AG08395 (cell line): ENCODE measurements at places on chromosomes 11 and 22.

- DNase-seq, result no peak
Observed at GRCh38 chr11:1392111-1392510, 2.4 kb downstream of the BRSK2 start.

DNA sequence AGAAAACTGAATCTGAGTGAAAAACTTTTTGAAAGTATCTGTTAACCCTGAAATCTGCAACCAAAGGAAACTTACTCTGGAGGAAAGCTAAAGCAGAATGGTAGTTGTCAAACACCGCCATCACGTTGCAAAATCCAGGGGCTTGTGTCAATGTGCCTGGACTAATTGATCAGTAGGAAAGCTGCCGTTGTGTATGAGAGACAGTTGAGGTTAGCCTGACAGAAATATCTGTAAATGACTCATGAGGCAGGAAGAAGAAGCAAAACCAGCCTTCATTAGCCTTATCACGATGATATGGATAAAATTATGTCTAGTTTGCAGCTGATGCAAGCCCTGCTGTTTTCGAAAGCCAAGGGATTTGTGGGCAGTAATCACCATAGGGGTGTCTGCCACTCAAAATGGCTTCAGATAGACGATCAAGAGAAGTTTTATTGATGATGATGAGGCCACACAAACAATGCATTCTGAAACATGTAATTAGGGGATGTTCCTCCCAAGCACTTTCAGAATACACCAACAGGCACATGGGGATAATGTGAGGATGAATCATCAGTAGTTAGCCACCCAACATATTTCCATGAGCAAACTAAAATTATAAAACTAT lies 8.9 kb downstream of the SCGB1A1 start:
- peak; percentile 61 for DNase-seq

DNA sequence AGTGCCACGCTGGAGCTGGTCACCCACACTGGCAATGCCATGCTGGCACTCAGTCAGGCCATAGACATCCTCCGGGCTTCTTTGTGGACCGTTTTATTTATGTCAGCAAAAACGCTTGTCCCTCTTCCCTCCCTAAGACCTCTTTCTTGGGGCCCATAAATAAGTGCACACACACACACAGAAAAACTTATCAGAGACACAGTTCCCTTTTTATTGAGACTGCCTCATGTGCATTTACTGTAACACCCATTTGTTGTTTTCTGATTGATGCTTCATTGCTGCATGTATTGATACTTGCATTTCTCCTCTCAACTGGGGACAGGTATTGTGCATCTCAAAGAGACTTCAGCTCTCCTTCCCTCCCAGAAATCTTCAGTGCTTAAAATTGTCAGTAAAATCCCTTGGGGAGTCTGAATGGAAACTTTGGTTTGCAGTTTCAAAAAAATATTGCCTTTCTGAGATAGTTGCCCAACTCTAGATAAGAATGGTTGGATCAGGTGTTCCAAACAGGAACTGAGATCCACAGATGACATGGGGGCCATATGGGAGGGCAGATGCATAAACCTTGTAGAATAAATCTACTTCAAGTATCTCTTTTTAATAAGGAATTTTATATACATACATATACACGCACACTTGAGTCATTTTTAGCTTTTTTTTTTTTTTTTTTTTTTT lies 50.9 kb downstream of the PPP2R1B start:
- no peak for DNase-seq

DNA sequence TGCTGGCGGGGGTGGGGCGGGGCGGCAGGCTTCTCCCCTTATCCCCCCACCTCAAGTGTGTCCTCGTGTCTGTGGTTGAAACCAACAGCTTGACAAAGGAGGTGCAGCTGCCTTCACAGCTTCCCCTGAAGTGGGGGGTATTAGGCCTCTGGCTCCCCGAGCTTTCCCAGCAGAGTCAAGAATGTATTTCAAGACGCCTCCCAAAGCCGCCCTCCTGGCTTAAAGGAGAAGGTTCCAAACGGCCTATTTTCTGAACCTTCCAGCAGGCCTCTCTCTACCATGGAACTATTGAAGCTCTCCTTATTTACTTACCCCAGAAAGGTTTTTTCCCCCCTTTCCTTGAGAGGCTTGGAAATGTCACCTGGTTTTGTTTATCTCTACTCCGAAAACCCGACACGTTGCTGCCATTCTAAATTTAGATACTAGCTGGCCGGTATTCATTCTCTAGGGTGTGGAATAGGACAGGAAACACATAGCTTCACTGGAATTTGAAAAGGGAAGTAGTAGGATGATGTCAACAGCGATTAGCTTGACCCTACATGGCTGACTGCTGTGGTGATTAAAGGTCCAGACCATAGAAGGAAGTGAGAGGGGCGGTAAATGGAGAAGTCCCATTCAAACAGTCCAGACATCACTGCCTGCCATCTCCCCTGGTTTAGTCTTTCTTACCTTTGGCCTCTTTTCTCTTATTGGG lies 671 bp upstream of the PICALM start:
- DNase-seq, result peak; percentile 80

DNA sequence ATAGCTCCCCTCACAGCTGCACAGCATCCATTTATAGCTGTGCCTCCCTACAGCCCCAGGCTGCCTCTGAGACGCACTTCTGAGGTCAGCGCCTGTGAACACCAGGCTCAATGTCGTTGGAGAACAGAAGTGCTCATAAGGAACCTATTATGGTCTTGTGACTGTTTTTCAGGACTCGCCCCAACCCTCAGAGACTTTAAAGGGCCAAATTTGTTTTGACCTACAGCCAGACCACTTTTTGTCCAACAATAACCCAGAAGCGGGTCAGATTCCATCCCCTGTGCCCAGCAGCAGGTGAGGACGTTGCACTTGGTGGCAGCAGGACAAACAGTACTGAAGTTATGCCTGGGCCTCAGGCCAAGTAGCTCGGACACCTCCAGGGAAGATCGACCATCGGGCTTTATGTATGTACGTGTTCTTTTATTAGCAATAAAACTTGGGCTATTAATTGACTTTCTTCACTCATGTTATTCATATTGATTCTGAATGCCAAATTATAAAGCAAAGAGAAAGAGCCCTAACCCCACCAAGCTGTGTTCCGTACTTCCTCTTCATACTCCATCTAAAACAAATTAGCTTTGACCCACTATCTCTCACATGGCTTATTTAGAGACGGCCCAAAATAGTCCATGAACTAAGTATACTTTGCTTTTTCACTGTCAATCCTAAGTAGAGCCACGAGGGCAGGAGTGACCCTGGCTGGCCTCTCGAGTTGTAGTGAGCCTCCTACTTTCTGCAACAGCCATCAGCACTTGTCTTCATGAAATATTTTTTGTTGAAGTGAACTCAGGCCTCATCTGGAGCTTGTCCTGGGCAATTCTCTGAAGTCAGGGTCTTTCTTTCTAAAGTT lies 92.3 kb upstream of the PAX6 start:
- no peak for DNase-seq

DNA sequence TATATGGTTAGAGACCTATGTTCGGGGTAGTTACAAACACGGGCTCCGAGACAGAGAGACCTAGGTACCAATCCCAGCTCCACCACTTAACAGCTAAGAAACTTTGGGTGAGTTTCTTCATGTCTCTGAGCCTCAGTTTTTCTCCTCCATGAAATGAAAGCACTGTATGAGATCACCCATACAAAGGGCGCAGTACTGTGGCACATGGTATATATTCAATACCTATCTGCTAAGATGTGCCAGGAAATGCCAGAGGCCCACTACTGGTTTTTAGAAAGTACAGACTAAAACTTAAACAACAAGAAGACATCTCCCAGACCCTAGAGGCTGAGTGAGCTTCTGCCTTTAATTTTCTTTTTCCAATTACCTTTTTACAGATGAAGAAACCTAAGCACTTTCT lies 69.5 kb downstream of the SLC1A2 start:
- DNase-seq, result no peak

DNA sequence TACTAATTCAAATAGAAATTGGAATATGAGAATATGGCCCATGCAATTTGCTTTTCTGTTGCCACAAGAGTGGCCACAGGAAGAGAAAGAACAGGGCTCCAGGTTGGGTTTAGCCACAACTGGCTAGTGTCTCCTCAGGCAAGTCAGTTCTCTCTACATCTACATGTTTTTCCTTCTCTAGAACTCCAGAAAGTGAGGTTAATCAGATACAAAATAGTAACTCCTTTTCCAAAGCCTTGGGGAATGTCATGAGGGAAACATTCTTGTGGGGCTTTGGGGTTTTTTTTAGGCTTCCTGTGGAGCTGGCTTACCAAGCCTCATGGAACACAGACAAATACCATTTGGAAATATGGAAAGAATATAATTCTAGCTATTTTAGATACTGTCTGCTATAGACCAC lies 161.6 kb downstream of the NAV2 start:
- DNase-seq, result no peak

GRCh38 chr11:68329978-68330699 lies 17.7 kb downstream of the LRP5 start:
- no peak for DNase-seq

DNA sequence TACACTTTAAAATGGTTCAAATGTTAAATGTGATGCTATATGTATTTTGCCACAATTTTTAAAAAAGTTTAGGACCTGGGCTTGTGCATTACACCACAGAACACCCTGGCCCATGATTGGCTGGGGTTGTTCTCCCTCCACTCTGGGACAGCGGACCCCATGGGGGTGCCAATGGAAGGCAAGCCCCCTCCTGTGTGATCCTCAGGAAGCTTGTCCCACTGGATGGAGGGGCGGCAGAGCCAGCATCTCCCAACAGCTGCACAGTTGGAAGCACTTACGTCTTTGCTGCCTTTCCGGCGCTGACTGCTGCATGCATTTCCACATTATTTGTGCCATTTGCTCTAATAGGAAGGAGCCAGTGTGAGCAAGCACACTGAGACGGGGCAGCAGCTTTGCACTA lies 196.5 kb downstream of the SHANK2 start:
- DNase-seq, result no peak

DNA sequence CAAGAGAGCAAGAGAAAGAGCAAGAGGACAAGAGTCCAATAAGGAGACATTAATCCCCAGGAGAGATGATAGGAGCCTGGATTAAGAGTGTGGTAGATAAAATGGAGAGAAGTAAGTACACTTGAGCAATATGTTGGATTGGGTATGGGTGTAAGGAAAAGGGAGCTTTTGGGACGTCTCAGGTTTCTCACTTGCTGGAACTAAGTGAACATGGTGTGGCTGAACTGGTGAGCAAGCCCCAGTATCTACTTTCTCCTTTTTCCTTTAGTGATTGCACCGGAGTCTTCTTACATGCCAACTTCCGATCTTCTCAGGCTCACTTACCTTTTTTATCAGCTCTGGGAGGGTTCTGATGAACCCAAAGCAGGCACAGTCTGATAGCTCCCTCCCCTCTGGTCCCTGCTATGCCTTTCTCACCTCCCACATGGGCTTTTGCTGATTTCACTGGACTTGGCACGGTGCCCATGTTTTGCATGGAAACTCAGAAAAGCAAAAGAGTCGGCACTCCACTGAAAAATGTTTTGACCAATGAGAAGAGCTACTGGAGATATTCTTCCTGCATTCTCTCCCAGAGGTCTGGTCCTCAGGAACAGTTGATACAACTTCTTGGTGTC lies 14.5 kb upstream of the APLNR start:
- DNase-seq, result peak; percentile 15

GRCh38 chr11:35255514-35255913 lies 116.5 kb downstream of the CD44 start:
- no peak for DNase-seq

- peak; percentile 35 for DNase-seq
Observed at GRCh38 chr22:44638971-44639760, 62.8 kb upstream of the PRR5 start.

DNA sequence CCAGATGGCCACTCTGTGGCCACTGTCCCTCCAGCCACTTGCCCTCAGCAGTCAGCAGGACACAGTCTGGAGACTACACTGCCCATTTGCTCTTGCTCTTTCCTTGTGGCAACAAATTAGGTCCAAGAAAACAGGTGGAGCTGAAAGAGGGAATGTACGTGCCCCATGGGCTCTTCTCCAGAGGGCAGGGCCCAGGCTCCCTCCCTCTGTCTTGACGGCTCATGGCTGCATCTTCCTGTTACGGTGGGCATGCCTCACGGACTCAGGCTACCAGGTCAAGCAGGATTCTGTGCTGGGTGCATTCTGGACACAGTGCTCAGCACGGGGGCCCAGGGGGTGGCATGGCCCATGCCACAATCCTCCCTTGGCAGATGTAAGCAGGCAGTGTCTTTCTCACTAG lies 71.3 kb downstream of the MED15 start:
- DNase-seq, result no peak

GRCh38 chr11:126893796-126894195 lies 106.8 kb downstream of the KIRREL3 start:
- DNase-seq, result no peak

DNA sequence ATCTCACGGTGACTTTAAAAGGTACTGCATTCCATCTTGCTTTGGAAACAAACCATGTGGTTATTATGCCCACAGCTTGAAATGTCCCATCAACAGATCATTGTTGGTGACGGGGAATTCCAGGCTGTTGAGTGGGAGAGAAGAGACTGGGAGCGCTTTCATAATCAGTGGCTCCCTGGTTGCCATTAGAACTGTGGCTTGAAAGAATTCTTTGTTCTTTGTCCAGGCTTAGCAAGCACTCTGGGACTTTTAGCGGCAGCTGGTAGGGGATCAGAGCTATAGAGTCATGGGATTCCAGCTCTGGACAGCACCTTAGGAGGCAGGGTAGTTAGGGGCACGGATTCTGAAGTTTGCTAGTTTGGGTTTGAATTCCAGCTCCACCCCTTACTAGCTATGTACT lies 22.0 kb downstream of the MMP20 start:
- peak; percentile 67 for DNase-seq

DNA sequence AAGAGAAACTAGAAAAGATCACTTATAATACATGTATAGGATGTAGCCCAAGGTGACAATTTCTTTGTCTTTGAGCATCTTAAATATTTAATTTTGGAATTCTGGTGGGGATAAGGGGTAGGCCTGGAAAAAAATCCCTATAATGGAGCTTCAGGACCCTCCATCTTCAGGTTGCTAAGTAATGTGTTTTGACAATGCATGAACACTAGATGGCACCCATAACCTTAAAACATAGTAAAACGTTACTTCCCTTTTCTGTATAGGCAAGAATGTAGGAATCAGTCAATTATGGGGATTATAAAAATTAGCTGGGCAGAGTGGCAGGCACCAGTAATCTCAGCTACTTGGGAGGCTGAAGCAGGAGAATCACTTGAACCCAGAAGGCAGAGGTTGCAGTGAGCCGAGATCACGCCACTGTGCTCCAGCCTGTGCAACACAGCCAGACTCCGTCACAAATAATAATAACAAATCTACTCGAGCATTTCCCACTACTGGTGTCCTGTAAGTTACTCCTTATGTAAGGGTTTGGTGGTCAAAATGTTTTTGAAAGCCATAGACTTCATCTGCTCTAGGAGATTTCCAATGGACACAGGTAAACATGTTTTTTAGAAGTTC lies 541.9 kb upstream of the CCDC90B start:
- peak; percentile 36 for DNase-seq
